Inflammatory macrophage (primary cell): ENCODE measurements at places on chromosomes 2 and 18.

- no peak for DNase-seq
Measured at GRCh38 chr2:142981756-142982155, 104.3 kb downstream of the KYNU start.

DNA sequence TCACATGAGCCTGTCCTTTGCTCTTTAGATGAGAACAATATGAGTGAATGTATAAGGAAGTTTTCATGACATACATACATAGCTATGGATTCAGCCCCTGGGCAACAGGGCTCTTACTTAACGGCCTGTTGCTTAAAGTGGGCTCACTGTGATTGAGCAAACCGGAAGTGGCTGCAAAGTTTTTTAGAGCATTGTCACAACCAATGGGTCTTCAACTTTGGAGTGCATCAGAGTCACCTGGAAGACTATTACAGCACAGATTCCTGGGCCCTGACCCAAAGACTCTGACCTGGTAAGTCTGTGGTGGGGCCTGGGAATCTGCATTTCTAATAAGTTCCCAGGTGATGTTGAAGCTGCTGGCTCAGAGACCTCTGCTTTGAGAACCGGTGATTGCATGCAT is 106.3 kb upstream of the SEC11C start:
- DNase-seq: peak; percentile 4

- no peak for DNase-seq
Measured at GRCh38 chr2:8486141-8486540, 195.7 kb upstream of the ID2 start.

- DNase-seq: peak; percentile 54
Measured at GRCh38 chr2:202831242-202832220, 40.0 kb downstream of the ICA1L start.

- no peak for DNase-seq
Measured at GRCh38 chr2:74862020-74862964, 28.4 kb downstream of the HK2 start.

GRCh38 chr2:11011359-11011758 is 99.6 kb downstream of the KCNF1 start:
- no peak for DNase-seq

- no peak for DNase-seq
Measured at GRCh38 chr2:131067465-131068125, 25.7 kb downstream of the FAM168B start.

DNA sequence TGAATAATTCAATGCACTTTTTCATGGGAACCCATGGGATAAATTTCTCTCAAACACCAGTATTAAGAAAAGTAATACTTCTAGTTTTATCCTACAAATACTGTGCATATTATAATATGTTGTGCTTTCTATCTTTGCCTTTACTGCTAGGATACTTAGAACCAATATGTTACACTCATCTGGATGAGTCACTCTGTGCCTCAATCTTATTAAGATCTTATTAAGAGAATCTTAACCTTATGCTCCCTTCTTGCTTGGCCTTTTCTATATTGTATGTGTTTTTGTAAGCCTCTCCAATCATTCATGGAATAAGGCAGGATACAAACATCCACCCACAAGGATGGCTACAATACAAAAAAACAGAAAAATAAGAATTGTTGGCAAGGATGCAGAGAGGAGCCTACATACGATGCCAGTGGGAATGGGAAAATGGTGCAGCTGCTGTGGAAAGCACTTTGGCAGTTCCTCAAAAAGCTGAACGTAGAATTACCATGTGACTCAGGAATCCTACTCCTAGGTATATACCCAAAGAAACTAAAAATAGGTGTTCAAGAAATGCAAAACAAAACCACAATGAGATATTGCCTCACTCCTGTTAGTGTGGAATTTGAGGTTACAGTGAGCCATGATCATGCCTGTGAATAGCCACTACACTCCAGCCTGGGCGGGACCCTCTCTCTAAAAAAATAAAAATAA is 10.7 kb upstream of the TWSG1 start:
- DNase-seq: no peak
